ENCODE measurements at places on chromosomes 3 and 15.
A peak's percentile ranks its signal among the peaks of the same experiment; 100 is the strongest.

DNA sequence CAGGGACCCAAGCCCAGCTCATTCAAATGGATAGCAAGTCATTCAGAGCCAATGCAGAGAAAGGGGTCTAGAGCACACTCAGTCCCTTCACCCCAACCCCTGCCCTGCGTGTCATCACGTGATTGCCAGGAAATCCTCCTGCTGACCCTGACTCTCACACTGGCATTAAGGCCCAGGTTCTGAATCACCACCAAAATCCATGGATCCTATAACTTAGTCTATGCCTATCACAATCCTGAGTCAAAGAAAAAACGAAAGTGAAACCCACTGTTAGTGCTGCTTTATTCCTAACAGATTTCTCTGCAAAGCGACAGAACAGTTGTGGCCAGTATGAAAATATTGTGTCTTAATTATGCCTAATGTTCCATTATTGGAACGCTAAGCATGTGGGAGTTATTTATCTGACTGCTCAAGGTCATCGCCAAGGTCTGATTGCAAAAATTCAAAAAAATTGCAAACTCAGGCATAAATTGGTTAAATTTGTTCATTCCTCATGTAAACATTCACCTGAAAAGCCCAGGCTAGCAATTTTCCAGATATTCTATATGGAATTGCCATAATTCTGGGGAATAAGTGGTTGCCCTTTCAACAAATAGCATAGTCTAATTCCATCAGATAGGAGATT is 108.7 kb upstream of the EIF1B start:
- DNase-seq: no peak

DNA sequence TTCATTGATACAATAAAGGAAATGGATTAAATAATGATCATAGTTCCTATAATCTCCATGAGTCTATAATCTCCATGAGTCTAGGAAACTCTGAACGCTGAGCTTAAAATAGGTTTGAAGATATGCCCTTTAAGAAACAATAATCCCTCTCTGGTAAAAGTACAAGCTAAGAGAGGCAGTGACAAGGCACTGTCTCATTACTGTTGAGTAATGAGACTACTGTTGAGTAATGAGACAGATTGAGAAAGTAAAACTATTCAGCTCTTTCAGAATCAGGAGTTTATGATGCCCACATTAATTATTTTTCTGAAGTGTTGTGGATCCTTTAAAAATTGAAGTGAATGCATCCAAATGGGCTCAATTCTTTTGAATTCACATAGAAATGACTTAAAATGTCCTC is 235.5 kb upstream of the THRB start:
- DNase-seq: no peak

GRCh38 chr3:27990837-27991236 is 250.6 kb upstream of the CMC1 start:
- no peak for DNase-seq

GRCh38 chr15:67228286-67228685 is 26.2 kb downstream of the AAGAB start:
- DNase-seq: no peak

DNA sequence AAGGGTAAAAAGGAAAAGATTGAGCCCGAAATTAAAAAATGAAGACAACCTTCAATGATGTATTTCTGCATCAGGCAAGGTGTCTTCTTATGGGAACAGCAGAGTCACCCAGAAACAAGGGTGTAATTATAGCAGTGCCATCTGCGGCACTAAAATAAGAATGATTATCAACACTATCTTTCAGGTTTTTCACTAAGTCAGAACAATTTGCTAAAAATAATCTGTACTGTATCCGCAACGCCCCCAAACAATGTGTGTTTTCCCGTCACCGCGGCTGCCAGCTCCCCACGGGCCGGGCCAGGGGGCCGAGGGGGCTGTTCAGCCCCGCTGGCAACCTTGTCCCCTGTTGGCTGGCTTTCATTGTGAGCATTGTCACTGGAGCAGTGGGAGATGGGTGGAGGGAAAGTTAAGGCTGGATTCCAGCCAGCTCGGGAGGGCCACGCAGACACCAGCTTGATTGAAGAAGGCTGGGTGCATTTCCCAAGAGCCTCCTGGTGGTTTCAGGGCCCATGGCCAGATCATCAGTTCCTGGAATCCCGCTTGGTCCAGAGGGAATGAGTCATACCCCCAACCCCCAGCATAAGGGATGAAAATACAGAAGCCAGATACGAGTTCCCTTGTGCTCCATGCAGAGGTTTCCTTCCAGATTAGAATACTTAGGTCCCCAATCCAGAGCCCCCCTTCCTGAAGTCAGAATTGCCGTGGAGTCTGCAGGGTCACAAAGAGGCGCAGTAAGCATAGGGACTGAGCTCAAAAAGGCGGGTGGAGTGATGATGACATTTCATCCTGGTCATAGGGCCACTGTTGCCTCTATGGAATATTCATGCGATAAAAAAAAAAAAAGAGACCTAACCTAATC is 90.2 kb upstream of the KLF13 start:
- DNase-seq: peak; percentile 49

Measured in NCI-H1436 (cell line).